ENCODE measurements at places on chromosomes 1 and 21.

DNA sequence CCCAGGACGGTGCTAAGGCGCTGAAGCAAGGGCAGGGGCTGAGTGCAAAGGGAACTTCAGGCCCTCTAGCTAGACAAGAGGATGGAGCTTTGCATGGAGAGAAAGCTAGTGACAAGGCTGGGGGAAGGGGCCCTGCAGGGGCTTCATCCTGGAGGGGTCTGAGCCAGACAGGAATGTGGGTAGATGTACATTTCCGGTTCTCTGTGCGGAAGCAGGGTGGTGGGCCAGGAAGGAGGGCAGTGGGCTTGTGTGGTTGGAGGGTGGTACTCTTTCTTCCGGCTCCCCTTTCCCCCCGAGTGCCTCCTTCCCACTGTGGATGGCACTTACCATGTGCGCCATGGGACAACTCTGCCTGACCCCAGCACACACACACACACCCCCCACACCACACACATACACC, 1.5 kb downstream of the KISS1 start:
- no peak for DNase-seq

GRCh38 chr1:204316164-204316563, 43.6 kb downstream of the PLEKHA6 start:
- no peak for DNase-seq

DNA sequence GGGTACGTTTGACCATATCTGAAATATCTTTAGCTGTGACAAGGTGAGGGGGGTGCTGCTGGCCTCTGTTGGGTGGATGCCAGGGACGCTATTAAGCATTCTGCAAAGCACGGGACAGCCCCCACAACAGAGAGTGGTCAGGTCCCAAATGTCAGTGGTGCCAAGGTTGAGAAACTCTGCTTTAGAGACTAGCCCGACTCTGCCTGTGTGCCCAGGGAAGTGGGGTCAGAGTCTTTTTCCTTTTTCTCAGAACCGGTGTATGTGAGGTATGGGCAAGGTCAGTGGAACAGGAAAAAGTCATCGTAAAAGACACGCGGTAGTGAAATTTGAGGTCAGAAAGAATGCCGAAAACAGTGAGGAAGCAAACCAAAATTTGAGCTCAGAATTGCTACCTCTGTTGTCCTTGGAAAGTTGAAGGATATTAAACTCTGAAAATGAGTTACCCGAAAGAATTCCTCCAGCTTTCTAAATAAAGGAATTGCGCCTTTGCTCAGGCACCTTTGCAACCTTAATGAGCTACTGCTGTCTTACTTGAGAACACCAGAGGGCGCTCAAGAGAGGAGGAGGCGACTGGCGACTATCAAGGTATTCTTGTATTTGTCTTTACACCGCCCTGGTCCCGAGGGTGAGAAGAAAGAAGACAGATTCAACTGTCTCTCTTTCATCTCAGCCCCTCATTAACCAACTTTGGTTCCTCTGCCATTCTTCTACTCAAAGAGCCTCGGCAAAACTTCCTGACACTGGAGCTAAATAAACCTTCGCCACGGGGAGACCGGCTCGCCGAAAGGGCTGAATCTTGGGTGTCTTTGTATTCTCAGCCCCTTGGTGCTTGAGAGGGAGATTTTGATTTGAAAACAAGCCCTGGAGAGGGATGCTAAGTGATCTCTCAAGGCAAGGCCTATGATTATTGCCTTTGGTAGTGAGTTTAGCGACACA, 85.4 kb upstream of the OLIG2 start:
- peak; percentile 10 for DNase-seq

DNA sequence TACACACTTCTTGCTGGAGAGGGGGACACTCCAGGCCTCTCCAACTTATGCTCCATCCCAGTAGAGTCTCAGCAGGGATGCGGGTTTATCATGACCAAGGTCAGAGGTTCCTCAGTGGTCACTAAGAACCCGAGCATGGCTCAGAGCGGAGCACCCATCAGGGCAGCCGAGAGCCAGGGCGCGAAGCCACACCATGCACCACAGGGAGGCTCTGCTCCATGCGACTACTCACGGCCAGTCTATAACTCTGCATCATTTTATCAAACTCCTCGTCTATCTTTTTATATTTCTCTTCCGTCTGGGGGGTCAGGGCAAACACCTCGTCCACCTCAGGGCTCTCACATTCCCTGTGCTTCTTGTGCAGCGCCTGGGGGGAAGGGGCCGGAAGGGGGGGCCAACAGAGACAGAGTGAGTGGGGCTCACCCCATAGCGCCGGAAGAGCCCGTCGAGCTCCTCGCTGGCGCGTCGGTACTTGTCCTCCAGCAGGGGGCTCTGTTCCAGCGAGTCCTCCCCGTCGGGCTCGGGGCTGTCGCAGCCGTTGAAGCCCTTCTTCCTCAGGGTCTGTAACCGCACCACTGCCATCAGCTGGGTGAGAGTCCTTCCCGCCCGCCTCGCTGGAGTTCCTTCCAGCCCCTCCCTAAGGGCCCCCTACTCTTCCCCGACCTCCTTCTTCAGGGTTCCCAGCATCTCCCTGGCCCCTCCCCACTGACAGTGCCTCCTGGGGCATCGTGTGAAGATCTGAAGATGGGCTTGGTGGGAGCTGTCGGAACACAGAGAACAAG, 20.0 kb downstream of the MEF2D start:
- DNase-seq = no peak

GRCh38 chr1:247639381-247639981, 34.1 kb downstream of the OR2G3 start:
- DNase-seq = no peak

Measured in NCI-H2081 (cell line).